ENCODE measurements at places on chromosomes 13 and 19.

DNA sequence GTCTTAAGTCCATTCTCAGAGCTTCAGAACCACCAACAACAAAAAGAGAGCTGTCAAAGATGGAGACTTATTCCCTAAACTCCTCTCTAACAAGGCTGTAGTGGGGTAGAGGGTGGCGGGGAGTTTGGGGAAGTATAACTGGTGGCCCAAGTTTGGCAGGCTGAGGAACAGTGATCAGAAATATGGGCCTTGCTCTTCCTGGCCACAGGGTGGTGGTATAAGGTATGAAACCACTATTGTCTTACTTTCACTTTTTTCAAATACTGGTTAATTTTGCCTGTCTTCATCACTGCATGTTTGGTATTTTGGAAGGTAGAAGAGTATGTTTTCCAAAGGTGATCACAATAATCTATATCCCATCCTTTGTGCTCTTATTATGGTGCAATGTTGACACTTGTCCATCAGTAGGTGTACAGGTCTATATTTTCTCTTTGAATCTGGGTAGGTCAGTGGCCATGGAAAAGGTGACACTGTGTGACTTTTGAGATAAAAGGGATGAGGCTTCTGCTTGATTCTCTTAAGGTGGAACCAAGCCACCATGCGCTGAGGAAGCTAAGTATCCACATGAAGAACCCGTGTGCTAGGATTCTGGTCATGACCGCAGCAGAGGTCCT, 23.2 kb upstream of the GPC5 start:
- peak; percentile 38 for DNase-seq

DNA sequence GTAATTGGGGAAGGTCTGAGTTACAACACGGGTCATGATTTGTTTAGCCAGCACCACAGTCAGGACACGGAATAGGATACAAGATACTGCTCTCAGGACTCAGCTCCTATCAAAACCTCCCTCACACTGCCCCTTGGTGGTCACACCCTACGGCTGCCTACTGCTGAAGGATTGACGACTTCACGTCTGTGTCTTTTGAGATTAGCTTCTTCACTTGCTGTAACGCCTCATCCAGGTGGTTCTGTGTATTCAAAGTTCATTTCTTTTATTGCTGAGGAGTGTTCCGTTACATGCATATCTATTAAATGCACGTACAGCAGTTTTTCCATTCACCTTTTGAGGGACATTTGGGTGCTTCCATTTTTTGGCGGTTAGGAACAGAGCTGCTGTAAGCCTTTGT, 46.3 kb downstream of the URI1 start:
- no peak for DNase-seq

GRCh38 chr19:2503521-2504109, 27.7 kb downstream of the GADD45B start:
- DNase-seq, result no peak

DNA sequence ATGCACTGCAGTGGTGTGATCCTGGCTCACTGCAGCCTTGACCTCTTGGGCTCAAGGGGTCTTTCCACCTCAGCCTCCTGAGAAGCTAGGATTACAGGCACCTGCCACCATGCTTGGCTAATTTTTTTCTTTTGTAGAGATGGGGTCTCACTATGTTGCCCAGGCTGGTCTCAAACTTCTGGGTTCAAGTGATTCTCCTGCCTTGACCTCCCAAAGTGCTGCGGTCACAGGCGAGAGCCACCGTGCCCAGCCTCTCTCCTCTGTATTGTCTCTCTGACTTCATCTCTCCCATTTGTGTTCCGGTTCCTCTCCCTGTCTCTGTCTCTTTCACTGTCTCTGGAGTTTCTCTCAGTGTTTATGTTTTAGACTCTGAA, 1.7 kb upstream of the C19orf85 start:
- no peak for DNase-seq

- peak; percentile 89 for DNase-seq
Observed at GRCh38 chr19:48644839-48645619, 958 bp downstream of the CA11 start.

GRCh38 chr13:20945952-20946383, 43.4 kb upstream of the XPO4 start:
- no peak for DNase-seq

DNA sequence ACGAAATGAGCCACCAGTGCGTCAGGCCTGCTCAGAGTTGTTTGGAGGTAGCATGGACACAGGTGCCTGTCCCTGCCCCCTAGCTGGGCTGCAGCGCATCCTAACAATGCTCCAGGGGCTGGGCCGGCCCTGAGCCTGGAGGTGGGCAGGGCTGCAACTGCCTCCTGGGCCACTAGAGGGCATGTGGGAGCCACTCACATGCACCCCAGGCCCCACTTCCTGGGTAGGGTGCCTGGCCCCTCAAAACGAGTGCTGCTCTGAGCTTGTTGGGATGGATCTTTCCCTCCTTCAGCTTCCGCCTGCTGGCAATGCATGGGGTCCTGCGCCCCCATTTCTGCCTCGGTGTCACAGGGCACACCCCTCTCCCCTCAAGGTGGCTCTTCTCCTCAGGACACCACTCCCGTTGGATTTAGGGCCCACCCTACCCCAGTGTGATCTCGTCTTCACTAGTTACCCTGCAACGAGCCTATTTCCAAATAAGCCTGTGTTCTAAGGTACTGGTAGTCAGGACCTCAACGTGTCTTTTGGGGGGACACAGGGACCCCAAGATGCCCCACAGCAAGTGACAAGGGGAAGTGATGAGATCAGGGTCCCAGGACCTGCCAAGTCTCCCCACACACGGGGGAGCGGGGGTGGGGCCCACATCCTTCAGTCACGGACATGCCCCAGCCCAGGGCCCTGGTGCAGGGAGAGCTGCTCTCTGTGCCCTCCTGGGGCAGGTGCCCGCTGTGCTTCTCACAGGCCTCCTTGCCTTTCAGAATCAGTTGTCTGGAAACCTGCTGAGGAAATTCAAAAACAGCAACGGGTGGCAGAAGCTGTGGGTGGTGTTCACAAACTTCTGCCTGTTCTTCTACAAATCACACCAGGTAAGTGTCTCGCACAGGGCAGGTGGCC, 131.3 kb downstream of the STK24 start:
- peak; percentile 36 for DNase-seq

DNA sequence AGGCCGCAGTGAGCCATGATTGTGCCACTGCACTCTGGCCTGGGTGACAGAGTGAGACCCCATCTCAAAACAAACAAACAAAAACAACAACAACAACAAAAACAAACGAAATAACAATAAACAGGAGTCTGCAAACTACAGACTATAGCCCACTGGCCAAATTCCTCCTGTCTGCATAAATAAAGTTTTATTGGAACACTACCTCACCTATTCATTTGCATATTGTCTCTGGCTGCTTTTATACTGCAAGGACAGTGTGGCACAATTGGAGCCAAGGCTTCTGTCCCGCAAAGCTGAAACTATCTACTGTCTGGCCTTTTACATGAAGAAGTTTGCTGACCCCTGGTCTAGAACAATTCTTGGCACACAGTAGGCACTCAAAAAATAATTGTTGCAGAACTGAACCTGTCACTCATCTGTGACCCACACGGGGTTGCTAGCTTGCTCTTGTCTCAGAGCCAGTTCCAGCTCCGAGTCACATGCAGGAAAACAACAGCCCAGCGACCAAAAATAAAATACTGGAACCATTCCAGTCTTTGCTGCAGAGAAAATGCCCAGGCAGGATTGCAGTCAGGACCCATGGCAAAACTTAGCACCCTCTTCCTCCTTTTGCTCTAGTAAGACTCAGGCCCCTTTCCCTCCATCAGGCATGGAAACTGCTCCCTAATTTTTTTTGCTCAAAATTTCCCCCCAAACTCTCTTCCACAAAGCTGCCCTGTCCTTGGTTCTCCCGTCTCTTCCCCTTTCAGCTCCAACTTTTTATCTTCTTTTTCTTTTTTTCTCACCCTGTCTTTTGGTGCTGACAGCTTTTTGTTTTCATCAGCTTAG, 4.8 kb upstream of the MYH14 start:
- peak; percentile 36 for DNase-seq

DNA sequence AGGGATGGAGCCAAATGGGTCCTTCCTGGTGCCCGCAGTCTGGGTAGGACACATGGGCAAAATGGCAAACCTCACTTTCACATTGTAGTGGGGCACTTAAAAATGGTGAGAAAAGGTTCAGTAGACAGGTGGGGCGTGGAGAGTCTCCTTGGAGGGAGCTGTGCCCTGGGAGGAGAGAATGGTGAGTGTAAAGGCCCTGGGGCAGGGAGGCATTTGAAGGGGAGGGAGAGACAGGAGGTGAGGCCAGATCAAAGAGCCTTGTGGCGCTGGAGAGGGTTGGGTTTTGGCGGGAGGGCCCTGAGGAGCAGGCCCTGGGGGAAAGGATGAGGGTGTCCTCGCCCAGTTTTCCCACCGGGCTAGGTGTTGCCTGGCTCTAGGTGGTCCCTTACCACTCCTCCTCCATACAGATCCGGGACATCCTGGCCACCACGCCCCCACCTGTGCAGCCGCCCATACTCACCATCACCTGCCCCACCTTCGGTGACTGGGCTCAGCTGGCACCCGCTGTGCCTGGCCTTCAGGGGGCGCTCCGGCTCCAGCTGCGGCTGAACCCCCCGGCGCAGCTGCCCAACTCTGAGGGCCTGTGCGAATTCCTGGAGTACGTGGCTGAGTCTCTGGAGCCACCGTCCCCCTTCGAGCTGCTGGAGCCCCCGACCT, 6.3 kb downstream of the MAP1S start:
- DNase-seq, result no peak

GRCh38 chr13:54647275-54647674, 1618.7 kb downstream of the OLFM4 start:
- DNase-seq, result peak; percentile 16

DNA sequence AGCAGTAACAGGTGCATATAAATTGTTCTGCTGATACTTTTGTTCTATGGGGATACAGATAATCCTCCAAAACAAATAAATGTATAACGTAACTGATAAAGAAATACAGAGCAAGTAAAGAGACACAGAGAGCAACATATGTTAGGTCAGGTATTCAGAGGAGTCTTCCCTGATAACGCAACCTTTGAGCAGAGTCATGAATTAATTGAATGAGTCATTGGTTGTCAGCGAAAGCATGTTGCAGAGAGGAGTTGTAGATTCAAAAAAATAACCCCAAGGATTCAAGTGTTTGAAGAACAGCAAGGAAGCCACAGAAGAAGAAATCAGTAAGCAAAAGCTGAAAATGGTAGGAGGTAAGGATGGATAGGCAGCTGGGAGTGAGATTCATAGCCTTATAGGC, 245.2 kb downstream of the TBC1D4 start:
- DNase-seq, result no peak

DNA sequence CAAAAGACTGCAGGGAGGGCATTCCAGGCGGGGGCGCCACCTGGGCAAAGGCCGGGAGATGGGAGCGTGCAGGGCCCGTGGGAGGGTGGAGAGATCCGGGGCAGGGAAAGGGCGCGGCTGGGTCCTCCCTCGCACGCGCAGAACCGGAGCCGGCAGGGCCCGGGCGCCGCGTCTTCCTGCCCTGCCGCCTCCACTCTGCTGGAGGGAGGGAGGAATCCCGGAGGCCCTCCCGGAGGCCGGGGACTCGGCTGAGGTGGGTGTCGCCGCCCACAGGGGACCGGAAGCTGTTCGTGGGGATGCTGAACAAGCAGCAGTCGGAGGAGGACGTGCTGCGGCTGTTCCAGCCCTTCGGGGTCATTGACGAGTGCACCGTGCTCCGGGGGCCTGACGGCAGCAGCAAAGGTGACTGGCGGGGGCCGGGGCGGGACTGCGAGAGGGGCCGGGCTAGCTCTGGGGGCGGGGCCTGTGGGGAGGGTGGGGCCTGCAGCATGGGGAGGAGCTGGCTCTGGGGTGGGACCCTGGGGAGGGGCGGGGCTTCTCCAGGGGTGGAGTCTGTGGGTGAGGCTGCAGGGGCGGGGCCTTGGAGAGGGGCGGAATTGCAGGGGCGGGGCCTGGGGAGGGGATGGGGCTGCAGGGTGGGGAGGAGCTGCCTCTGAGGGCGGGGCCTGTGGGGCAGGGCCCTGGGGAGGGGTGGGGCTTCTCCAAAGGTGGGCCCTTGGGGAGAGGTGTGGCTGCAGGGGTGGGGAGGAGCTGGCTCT, 51.3 kb downstream of the CELF5 start:
- peak; percentile 95 for DNase-seq

GRCh38 chr19:35389192-35389861, 18.5 kb downstream of the GPR42 start:
- DNase-seq, result no peak

- DNase-seq, result peak; percentile 15
Observed at GRCh38 chr19:30662211-30662861, 290.2 kb downstream of the ZNF536 start.

DNA sequence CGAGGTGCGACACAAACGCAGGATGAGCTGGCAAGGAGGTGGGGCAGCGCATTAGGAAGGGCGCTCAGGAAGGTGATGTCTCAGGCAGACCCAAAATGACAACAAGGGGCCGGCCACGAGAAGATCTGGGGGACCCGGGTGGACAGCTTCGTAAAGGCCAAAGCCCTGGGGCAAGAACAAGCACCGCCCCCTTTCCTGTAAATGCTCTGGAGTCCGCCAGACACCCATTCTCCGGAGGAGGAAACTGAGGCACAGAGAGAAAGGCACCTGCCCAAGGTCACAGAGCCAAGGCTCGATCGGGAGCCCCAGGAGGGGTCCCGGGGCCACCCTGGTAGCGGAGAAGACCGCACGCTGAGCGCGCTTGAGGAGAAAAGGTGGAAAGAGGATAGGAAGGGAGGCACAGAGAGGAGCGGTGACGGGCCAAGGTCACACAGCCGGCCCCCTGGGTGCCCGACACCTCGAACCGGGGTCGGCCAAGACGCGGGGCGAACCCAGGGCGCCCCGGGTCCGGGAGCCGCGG, 571 bp downstream of the SAFB2 start:
- DNase-seq, result no peak

DNA sequence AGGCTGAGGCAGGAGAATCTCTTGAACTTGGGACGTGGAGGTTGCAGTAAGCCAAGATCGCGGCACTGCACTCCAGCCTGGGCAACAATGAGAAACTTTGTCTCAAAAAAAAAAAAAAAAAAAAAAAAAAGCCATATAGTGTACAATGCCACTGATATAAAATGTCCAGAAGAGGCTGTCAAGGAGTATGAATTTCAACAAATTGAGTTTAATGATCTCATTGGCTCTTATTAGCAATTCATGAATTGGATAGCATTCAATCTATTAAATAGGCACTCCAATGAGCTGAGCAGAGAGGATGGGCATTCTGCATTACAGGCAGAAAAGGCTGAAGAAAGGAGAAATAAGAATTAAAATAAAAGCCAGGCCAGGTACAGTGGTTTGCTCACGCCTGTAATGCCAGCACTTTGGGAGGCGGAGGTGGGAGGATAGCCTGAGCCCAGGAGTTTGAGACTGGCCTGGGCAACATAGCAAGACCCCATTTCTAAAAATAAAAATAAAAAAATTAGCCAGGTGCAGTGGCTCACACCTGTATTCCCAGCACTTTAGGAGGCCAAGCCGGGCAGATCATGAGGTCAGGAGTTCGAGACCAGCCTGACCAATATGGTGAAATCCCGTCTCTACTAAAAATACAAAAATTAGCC, 757 bp upstream of the LMNB2 start:
- no peak for DNase-seq

- DNase-seq, result no peak
Observed at GRCh38 chr13:109348519-109349258, 437.7 kb downstream of the IRS2 start.

DNA sequence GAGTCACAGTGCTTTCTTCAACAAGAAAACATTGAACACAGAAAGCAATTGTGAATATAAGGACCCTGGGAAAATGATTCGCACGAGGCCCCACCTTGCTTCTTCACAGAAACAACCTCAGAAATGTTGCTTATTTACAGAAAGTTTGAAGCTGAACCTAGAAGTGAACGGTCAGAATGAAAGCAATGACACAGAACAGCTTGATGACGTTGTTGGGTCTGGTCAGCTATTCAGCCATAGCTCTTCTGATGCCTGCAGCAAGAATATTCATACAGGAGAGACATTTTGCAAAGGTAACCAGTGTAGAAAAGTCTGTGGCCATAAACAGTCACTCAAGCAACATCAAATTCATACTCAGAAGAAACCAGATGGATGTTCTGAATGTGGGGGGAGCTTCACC, 15.7 kb downstream of the ZNF175 start:
- DNase-seq, result no peak

Data from NCI-H2171 treated with DMSO at 0.1 percent for 48 hours (cell line).